Activated naive CD8-positive, alpha-beta T cell treated with anti-CD3 and anti-CD28 coated beads for 36 hours (primary cell): ENCODE measurements at places on chromosomes 6 and 20. TPM values are rescaled to one million over a fixed set of nuclear protein-coding genes. Genes with fewer than 3 reads are reported as not detected.

DNA sequence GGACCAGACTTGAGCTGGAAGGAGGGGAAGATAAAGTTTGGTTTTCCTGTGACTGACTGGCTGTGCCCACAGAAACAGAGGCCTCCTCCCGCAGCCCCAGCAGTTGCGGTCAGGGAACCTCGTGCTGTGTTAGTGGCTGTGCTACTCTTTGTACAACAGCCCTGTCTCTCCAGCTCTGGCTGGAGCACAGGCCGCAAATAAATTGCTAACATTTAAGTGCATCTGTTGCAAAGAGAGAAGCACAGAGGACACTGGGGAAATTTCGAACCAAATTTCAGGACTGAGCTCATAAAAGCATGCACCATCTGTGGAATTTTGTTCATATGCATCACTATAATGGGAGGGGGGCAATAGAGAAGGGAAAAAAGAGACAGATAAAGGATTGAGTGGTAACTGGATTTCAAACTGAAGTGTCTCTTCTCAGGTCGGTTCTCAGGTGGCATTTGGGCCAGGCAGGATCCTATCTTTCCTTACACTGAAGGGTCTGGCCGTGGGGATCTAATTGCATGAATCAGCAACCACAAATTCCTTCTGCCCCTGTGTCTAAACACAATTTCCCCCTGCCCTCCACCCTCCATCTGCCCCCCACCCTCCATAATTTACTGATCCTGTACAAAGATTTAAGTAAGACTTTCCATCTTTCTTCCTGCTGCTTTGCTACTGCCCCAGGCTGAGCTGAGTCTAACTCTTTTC is 88.9 kb upstream of the ATXN1 start:
- DNase-seq = no peak
- peaks cover 9% of the 10 kb centered on the region for H3K4me1 ChIP-seq
- peaks cover 51% of the 10 kb centered on the region for H3K27me3 ChIP-seq
- H3K4me3 ChIP-seq = no peak overlapping the region
- H3K27ac ChIP-seq = no peak overlapping the region

DNA sequence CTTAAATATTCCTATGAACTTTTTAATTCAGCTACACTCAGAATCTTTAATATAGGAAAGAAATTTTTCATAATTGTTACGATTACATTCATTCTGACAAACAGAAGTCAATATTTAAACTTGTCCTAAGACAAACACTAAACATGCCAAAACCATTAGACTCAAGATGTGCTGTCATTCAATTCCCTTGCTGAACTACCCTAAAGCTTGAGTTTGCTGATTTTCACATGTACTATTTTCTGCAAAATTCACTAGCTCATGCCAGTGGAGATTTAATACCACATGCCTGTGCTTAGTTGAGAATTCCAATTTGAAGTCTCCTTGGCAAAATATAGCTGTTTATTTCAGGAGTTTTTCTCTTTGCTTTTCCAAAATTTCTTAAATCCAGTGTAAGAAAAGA is 448.0 kb downstream of the COL12A1 start:
- H3K27me3 ChIP-seq = no peaks in the 10 kb centered on the region
- no peaks in the 10 kb centered on the region for H3K4me1 ChIP-seq

- no peak for DNase-seq
- peaks cover 18% of the 10 kb centered on the region for H3K36me3 ChIP-seq
- H3K4me3 ChIP-seq = no peak overlapping the region
These were observed 4.1 kb upstream of the LIME1 start for GRCh38 chr20:63732118-63733095.

SNX21 gene
- 1.3 TPM for total RNA-seq

EPPIN gene
- total RNA-seq = not detected

RPP40 gene
- 20.6 TPM for total RNA-seq
